ENCODE measurements at places on chromosomes 5 and 9.

GRCh38 chr9:124758061-124758460 lies 13.1 kb downstream of the NR6A1 start:
- peak; percentile 43 for DNase-seq

DNA sequence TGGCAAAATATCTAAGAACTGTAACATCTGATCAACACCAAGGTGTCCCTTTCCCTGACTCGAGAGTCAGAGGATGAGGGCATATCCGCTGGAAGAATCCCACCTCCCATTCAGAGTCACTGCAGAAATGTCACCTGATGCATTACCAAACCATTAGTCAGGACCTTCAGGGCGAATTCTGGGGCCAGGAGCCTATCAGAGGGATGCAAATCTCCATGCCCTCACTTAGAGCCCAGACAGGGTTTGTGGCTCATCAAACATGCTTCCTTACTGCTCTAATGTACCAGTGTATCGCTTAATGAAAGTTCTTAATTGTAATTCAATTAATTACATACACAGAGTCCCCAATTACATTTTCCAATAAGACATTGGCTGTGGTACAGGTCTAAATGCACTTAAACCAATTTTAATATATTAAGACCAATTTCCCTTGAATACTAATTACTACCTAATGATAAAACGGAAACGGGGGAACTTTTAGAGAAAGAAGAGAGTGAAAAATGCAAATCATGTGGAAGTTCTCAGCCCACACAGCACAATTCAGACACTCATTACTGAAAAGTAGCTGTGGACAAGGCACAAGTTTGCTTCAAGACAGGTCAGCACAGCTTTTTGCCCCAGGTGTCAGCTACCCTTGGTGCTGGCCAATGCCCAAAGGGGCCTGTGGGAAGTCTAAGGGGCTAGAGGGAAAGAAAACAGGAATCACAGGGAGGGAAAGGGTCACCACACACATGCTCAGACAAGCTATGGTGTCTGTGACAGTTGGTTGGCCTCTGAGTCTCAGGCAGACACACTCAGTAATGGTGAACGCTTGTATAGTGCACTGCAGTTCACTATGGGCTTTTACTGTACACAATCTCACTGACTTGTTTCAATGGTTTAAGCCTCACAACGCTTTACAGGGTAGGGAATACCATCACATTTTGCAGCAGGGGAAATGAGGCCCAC lies 211.6 kb downstream of the MAPKAP1 start:
- DNase-seq = peak; percentile 14

DNA sequence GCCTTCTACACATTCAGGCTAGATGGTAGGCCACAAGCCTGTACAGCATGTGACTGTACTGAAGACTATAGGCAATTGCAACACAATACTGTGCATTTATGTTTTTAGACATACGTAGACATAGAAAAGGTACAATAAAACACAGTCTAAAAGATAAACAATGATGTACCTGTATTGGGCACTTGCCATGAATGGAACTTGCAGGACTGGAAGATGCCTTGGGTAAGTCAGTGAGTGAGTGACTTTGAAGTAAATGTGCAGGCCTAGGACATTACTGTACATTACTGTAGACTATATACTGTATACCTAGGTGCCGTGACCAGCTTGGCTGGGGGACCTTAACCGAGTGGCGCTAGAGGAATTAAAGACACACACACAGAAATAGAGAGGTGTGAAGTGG lies 53.1 kb downstream of the CTSL start:
- no peak for DNase-seq

- no peak for DNase-seq
These were observed 16.5 kb downstream of the AGXT2 start for GRCh38 chr5:35031276-35031675.

DNA sequence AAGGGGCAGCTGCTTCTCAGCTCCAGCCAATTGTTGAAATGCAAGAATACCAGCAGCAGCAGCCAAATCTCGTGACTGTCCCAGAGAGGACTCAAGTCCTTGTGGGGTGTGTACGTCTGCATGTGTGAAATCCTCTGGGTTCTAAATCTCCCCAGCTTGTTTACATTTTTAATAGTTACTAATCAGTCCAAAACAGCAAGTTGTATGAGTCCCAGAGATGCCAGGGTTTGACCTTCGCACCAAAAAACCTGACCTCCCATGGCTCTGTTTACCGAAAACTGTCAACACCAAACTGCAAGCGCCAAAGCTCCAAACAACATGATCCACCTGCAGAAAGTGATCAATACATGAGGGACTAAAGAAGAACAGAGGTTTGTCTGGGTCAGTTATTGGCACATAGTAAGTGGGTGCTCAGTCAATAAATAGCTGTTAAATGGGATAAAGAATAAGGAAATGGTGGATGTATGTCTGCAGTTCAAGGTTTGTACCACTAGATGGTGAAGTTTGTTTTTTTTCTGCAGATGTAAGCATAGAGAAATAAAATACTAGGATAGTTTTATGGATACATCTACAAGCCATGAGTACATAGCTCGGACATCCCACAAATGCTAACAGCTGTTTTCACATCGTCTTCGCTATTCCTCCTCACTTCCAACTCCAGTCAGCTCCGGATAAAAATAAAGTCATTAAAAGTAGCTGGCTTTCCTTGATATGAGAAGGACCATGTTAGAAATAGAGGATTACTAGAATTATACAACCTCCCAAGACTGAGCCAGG lies 85.3 kb upstream of the ADRB2 start:
- peak; percentile 55 for DNase-seq

GRCh38 chr5:14869233-14869632 lies 2.3 kb downstream of the ANKH start:
- DNase-seq = no peak

GRCh38 chr9:114313186-114313585 lies 9.7 kb upstream of the ORM1 start:
- DNase-seq = no peak

- peak; percentile 59 for DNase-seq
These were observed 29.8 kb upstream of the CLPTM1L start for GRCh38 chr5:1374679-1375055.

- peak; percentile 68 for DNase-seq
These were observed at the start of gene PCDHB7 for GRCh38 chr5:141172381-141173204. PCDHB7 (plus strand) TSS chr5:141172644; CDS start chr5:141172836, 192 bp downstream.

GRCh38 chr9:127344368-127345000 lies 52.5 kb upstream of the SLC2A8 start:
- DNase-seq = no peak

- DNase-seq = no peak
These were observed 571.8 kb upstream of the CDH18 start for GRCh38 chr5:20559845-20560244.

DNA sequence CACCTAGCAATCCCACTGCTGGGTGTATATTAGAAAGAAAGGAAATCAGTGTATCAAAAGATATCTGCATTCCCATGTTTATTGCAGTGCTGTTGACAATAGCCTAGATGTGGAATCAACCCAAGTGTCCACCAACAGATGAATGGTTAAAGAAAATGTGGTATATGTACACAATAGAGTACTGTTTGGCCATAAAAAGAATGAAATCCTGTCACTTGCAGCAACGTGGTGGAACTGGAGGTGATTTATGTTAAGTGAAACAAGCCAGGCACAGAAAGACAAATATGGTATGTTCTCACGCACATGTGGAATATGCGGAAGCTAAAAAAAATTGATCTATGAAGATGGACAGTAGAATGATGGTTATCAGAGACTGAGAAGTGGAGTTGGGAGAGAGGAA lies 221.6 kb upstream of the DAP start:
- peak; percentile 54 for DNase-seq

GRCh38 chr9:70392189-70392588 lies 22.3 kb downstream of the KLF9 start:
- DNase-seq = peak; percentile 74

- DNase-seq = no peak
These were observed 85.8 kb upstream of the IL6ST start for GRCh38 chr5:56080375-56081052.

- no peak for DNase-seq
These were observed 81.8 kb downstream of the ZNF618 start for GRCh38 chr9:113957821-113958341.

GRCh38 chr9:102355982-102356381 lies 617.5 kb upstream of the GRIN3A start:
- DNase-seq = no peak

- no peak for DNase-seq
These were observed 541.4 kb downstream of the PRELID2 start for GRCh38 chr5:145293716-145294115.

DNA sequence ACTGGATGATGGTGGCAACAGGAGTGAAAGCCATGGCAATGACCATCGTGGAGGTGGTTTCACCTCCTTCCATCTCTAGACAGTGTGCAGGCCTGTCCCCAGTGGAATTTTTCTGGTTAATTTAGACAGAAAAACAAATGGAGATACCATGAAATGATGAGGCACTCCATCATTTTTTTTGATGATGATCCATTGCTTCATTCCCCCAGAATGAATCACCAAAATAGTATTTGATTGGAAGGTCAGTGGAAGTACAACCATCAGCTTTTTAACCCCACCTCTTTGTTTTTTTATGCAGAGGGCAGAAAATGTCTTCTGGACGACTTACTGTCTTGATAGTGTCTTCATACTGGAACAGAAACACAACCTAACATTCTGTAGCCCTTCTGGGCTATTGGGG lies 42.6 kb upstream of the ADRA1B start:
- no peak for DNase-seq

GRCh38 chr9:23375511-23375910 lies 450.5 kb downstream of the ELAVL2 start:
- no peak for DNase-seq

- no peak for DNase-seq
These were observed 6.3 kb downstream of the CLPTM1L start for GRCh38 chr5:1338506-1339070.

DNA sequence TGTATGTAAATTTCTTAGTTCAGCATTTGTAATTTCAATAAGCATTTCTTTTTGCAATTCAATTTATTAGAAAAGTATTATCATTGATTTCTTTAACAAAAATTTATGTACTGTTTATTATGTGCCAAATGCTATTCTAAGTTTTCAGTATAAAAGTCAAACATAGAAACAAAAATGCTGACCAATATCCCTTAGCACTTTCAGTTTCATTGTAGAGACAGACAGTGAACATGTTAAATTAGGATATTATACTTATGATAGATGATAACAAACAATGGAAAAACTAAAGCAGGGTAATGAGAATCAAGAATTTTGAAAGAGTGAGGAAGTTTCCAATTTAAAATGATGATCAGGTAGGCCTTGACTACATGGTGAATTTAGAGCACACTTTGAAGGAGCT lies 1106.0 kb downstream of the TAF11L14 start:
- DNase-seq = no peak

GRCh38 chr9:105883847-105884246 lies 189.5 kb downstream of the TMEM38B start:
- DNase-seq = no peak

- DNase-seq = no peak
These were observed 26.4 kb upstream of the NTNG2 start for GRCh38 chr9:132135456-132135855.

GRCh38 chr5:919356-920000 lies 26.8 kb downstream of the TRIP13 start:
- DNase-seq = no peak

DNA sequence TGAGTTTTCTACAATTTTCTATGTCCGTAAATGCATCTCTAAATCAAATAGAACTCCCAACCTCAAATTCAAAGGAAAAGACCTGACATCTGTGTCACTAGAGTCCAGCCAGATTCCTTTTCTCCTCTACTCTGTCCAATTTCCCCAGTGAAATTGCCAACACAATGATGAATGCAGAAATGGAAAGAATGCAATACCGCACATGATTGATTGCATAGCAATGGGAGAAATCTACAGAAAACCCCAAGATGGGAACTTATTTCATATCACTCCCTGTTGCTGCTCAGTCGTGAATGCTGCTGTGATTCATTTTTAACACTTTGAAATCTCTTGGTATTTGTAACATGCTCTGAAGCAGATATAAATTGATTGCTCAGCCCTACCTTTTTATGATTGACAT lies 355.1 kb upstream of the TUSC1 start:
- DNase-seq = no peak

GRCh38 chr5:82158755-82159413 lies 119.3 kb downstream of the RPS23 start:
- no peak for DNase-seq

- no peak for DNase-seq
These were observed 20.0 kb downstream of the CLTA start for GRCh38 chr9:36210722-36211121.

GRCh38 chr5:139731281-139731680 lies 64.3 kb upstream of the PSD2 start:
- no peak for DNase-seq

DNA sequence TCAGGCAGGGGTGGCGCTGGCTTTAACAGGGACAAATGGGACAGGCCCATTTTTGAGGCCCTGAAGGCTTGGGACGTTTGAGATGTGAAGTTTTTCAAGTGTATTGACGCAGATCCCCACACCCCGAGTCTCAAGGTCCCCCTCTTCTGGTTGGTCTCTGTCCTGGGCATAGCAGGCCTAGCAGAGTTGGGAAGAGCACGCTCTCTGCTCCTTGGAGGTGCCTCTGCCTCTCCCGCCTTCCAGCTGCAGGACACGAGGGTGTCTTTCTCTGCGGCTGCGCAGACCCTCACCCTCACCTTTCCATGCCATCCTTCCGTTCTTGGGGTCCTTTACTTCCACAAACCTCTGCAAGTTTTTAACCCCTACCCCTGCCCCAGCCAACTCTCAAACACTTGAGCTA lies 18.6 kb downstream of the ADAMTSL2 start:
- no peak for DNase-seq

- no peak for DNase-seq
These were observed 15.8 kb upstream of the LCP2 start for GRCh38 chr5:170313344-170313743.

- DNase-seq = no peak
These were observed 27.7 kb downstream of the DUSP1 start for GRCh38 chr5:172743112-172743959.

- no peak for DNase-seq
These were observed 59.4 kb upstream of the NEK6 start for GRCh38 chr9:124198331-124198730.

DNA sequence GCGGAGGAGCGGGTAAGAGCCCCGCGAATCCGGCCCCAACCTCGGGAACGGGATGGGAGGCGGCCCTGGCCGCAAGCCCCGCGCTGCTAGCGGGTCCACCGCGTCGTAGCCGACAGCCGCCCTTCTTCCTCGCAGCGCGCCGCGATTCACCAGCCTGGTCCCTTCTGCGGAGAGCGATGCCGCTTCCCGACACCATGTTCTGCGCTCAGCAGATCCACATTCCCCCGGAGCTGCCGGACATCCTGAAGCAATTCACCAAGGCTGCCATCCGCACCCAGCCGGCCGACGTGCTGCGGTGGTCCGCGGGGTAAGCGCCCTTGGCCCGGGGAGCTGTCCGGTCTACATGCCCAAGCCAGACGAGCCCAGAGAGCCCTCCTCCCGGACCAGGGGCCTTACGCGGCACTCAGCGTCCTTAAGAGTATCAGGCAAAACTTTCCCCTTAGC lies 335 bp downstream of the ROPN1L start:
- no peak for DNase-seq

GRCh38 chr5:72283358-72283757 lies 36.7 kb downstream of the MRPS27 start:
- DNase-seq = no peak

DNA sequence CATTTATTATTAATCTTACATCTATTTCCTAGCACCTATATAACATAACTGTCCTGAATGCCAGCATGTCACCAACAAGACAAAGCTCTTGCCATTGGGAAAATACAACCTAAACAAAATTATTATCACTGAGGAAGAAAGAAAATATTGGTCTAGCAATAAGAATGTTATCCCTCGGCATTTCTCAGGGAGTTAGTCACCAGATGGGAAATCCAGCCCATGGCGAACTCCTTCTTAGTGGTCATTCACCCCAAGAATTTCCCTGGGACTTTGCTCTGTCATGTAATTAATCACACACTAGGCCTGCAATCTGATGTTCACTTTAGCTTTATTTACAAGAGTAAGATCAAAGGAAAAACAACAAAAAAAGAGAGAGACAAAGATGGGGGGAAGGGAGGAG lies 56.1 kb upstream of the TAS2R1 start:
- no peak for DNase-seq

Measured in NCI-H69 (cell line).